Coronary artery (tissue), 2 donors: ENCODE measurements at places on chromosomes 5 and 9.

GRCh38 chr5:133386662-133387061 is 225.7 kb downstream of the FSTL4 start:
- DNase-seq = peak; percentile 7

GRCh38 chr9:72680593-72681282 is 159.3 kb downstream of the TMC1 start:
- no peak for DNase-seq

DNA sequence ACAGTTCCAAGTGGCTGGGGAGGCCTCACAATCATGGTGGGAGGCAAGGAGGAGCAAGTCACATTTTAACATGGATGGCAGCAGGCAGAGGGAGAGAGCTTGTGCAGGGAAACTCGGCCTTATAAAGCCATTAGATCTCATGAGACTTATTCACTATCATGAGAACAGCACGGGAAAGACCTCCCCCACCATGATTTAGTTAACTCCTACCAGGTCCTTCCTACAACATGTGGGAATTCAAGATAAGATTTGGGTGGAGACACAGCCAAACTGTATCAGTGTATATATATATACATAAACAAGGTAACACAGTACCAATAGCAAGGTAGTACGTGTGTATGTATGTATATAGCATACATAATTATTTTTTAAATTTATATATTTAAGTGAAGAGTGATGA is 50.9 kb downstream of the NFX1 start:
- no peak for DNase-seq

- no peak for DNase-seq
Observed at GRCh38 chr9:122456123-122456522, 21.6 kb downstream of the OR1J1 start.

DNA sequence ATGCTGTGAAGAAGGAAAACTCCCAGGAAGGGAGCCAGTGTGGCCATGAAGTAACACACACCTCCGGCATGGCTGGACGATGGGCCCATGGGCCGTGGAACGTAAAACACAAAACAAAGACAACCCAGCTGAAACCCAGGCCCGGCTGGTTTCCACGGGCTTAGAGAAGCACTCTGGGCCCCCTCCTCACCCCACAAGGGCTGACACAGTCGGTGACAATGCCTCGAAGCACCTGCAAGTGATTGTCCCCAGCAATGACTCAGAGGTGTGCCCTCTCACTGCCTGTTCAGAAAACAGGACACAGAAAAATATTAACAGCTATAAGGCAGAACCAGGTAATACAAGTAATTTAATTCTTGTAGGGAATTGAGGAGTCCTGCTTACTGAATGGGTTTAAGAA is 135.3 kb downstream of the ROR2 start:
- DNase-seq = peak; percentile 36

GRCh38 chr5:145158730-145159129 is 676.4 kb downstream of the PRELID2 start:
- DNase-seq = no peak

DNA sequence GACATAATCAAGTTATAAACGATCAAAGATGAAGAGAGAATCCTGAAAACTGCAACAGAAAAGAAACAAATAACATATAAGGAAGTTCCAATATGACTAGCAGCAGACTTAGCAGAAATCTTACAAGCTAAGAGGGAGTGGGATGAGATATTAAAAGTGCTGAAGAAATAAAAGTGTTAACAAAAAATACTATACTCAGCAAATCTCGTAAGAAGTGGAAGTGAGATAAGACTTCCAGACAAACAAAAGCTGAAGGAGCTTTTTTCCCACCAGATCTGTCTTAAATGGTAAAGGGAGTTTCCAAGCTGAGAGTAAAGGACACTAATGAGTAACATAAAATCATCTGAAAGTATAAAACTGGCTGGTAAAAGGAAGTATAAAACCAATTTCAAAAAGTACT is 2036.0 kb upstream of the C9orf72 start:
- no peak for DNase-seq

DNA sequence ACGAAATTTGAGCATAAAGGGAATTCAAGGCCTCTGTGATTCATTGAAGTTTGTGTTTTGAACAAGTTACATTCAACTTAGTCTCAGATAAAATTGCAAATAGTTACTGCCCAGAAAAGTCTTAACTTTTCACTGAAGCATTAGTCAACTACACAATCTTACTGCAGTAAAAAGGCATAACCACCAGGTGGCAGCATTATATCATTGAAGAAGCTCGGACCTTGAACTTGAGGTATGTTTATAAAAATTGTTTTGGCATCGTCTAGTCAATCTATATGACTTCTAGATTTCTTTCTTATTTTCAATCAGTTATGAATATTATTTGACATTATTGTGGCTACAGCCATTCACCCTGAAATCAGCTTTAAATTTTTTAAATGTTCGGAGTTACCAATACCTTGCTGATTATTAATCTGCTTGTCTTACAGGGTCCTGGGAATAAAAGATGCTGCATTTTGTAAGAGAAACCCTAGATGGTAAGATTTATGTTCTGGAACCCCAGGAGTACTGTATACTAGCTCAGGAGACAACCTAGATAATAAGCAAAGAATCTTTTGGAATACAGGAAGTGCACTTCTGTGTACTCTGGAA is 83.9 kb upstream of the GRAMD2B start:
- DNase-seq = no peak

GRCh38 chr9:131503626-131504465 is 1.1 kb downstream of the POMT1 start:
- no peak for DNase-seq

- DNase-seq = no peak
Observed at GRCh38 chr9:21720758-21721157, 81.7 kb upstream of the MTAP start.

DNA sequence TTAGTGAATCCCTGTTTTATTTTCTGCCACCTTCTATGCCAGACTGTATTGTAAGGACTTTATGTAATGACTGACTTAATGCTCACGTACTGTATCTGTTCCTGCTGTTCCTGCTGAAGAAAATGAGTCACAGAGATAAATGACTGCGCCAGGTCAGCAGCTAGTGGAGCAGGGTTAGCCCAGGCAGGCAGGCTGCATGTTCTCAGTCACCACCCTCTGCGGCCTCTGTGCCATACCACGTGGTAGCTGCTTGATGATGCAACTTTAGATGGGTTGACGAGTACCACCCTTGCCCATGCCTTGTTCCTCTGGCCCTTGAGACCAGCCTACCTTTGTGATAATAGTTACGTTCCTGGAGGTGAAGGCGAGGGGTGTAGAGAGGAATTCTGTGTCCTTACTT is 161.9 kb downstream of the TRIO start:
- DNase-seq = no peak

- DNase-seq = no peak
Observed at GRCh38 chr9:95055334-95055850, 262.1 kb downstream of the FANCC start.

DNA sequence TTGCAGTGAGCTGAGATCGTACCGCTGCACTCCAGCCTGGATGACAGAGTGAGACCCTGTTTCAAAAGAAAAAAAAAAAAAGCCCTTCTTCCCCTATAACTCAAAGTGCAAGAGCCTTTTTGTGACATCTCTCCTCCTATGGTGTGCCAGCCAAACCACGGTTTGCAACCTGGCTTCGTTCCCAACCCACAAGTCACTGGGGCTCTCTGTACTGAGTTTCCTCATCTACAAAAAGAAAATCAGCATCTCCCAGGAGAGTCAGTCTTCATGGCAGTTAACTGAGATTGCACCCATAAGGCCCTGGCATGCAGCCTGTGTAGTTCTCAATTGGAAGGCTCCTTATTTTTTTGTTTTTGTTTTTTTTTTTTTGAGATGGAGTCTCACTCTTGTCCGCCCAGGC is 14.8 kb downstream of the ODF2 start:
- DNase-seq = no peak

- no peak for DNase-seq
Observed at GRCh38 chr9:130276121-130276520, 10.6 kb downstream of the HMCN2 start.

GRCh38 chr9:79395228-79395627 is 176.5 kb upstream of the TLE4 start:
- DNase-seq = no peak

GRCh38 chr9:80673496-80673895 is 1015.9 kb downstream of the TLE1 start:
- no peak for DNase-seq
